Brain microvascular endothelial cell (primary cell): ENCODE measurements at places on chromosomes 11 and 22.

GRCh38 chr11:7673724-7674434 is 579 bp upstream of the CYB5R2 start:
- no peak for DNase-seq

DNA sequence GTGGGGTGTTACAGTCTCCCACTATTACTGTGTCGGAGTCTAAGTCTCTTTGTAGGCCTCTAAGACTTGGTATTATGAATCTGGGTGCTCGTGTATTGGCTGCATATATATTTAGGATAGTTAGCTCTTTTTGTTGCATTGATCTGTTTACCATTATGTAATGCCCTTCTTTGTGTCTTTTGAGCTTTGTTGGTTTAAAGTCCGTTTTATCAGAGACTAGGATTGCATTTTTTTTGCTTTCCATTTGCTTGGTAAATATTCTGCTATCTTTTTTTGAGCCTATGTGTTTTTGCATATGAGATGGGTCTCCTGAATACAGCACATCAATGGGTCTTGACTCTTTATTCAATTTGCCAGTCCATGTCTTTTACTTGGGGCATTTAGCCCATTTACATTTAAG is 97.6 kb downstream of the PDE3B start:
- DNase-seq = no peak

DNA sequence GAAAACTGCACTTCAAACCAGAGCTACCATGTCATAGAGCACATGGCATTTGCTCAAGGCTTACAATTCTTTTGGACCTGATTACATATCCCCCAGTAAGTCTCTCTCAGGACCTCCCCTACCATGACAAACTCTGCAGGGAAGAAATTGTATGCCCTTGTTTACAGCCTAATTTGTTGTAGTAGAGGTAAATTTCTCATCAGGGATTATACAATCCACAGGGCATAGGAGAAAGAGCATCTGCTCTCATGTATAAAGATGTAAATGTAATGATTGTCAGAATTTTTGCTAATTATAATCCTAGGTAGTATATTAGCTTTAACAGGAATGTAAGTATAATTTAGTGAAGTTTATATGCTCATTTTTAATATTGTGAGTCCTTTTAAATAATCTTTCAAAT is at the start of gene OR8B3:
OR8B3 (minus strand) TSS at position 101 of the 400 bp plus-strand sequence. CDS start 1,673 bp downstream, outside the sequence.
- DNase-seq = no peak

DNA sequence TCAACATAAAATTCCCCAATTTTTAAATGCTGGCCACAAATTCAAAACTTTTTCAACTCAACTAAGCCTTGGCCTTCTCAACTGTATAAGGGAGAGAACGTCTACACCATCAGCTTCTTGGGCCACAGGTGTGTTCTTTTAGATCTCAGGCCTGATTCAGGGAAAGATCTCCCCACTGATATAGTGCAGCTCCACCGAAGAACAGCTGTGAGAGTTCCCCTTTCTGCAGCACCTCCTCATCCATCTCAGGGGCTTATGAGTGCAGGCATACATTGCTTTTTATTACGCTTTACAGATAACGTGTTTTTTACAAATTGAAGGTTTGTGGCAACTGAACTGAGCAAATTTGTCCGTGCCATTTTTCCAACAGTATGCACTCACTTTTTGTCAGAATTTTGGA is 8.0 kb upstream of the CD82 start:
- DNase-seq = no peak

- DNase-seq = no peak
Observed at GRCh38 chr22:29479417-29480261, at the start of gene NEFH. NEFH (plus strand) TSS chr22:29480218; CDS start chr22:29480263, 45 bp downstream.

- DNase-seq = no peak
Observed at GRCh38 chr11:117731722-117732290, 65.2 kb downstream of the DSCAML1 start.

- DNase-seq = peak; percentile 74
Observed at GRCh38 chr11:75241036-75241905, 697 bp downstream of the TPBGL start.
